ENCODE measurements at places on chromosomes 3 and 15.

DNA sequence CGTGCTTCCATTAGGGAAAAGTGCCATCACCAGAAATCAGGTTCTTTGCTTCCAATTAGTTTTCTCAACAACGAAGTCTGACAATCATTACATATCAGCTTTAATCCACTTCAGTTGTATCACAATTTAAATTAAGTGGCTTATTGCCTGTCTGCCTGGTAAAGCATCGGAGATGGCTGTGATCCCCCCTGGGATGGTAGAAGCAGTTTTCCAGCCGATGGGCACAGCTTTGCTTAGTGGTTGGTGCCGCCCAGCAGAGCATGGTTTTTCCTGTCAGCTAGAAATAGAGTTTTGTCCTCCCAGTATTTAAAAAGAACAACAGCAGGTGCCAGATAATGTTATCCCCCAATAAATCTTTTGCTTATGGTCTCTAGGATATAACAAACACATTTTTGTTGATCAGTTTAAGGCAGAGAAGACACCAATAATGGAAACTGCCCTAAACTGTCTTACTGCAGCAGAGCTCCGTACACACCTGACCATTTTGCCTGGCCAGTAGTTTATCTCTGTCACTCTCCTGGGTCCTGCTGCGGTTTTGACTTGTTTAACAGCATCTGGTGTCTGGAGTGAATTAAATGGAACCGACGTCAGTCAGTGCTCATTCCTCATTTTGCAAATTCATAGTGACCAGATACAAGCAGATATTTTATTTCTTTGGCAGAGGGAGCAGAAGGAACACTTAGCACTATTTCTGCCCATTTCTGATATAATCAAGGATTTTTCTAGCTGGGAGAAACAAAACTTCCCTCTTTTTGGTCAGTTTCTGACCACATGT is 79.1 kb downstream of the SLC49A4 start:
- DNase-seq, result no peak

DNA sequence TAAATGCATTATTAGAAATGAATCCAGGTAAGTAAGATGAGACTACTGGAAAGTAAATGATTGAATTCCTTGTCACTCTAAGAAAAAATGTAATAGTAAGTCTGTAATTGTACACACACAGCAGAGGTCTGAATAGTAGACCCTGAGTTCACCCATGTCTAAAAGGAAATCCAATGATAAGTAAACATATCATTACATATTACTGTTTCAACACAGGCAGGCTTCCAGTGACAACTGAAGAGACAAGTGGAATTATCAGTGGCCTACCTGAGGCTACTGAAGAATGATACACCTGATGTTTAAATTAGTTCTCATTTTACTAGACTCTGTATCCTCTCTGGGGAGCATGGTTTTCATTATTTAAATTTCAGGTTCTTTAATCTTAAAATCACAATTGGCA is 6.2 kb upstream of the CCNL1 start:
- DNase-seq, result no peak

DNA sequence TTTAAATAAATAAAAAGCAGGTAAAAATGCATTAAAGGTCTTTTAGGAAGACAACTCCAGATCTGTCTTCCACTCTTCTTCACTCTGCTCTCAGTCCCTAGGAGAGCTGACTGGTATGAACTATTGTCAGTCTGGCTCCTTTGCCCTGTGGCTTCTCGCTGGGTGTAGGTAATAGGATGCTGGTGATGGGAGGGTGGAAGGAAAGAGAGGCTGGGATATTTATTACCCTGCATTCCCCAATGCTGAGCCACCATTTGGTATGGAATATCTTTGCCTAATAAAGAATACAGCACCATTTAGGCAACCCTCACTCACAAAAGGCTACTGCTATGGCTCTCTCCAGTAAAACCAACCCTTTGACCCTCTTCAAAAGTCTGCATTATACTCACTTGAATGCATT is 326.9 kb downstream of the CNTN3 start:
- no peak for DNase-seq

GRCh38 chr3:94525043-94525442 is 462.2 kb downstream of the NSUN3 start:
- DNase-seq, result no peak

GRCh38 chr3:16085410-16085809 is 89.1 kb upstream of the GALNT15 start:
- no peak for DNase-seq

GRCh38 chr3:127458696-127459604 is 131.6 kb downstream of the TPRA1 start:
- DNase-seq, result no peak

GRCh38 chr15:70902107-70902506 is 9.5 kb downstream of the LRRC49 start:
- no peak for DNase-seq

- DNase-seq, result no peak
These were observed 515.2 kb upstream of the CCDC54 start for GRCh38 chr3:106862067-106862466.

GRCh38 chr3:35383719-35384555 is 255.4 kb upstream of the ARPP21 start:
- no peak for DNase-seq
